ENCODE measurements at places on chromosomes 13 and 19.

- peak; percentile 28 for DNase-seq
These were observed at the start of gene SLITRK5 for GRCh38 chr13:87671031-87671752. Gene SLITRK5, plus strand, starts transcription at chr13:87671371. Its CDS starts 4,018 bp downstream, at chr13:87675389.

GRCh38 chr13:114303700-114304327 lies 10.5 kb upstream of the CHAMP1 start:
- DNase-seq: no peak

DNA sequence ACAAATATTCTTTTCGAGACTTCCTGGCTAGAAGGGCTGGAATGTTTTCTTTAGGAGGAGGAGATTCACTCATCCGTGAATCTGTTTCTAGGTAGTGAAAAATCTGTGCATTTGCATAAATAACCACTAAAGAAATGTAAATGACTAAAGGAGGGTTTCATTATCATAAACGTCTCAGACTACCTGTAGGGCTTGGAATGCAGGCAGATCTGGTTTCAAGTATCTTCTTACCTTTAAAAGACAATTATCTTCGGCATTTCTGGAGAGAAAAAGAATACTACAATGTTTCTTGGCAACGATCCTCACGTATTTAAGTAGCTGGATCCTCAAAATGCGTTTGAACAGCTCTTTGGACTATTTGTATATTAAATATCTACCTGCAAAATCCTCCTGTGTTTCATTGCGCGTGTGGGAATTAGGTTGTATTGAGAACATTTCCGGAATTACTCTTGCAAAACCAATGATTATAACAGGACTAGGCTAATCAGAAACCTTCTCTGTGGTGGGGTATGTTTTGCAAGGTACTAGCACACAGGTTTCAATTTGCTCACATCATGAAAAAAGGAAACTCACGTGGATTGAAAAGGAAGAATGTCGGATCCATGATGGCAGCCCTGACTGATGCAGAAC lies 291.1 kb upstream of the ARGLU1 start:
- no peak for DNase-seq

DNA sequence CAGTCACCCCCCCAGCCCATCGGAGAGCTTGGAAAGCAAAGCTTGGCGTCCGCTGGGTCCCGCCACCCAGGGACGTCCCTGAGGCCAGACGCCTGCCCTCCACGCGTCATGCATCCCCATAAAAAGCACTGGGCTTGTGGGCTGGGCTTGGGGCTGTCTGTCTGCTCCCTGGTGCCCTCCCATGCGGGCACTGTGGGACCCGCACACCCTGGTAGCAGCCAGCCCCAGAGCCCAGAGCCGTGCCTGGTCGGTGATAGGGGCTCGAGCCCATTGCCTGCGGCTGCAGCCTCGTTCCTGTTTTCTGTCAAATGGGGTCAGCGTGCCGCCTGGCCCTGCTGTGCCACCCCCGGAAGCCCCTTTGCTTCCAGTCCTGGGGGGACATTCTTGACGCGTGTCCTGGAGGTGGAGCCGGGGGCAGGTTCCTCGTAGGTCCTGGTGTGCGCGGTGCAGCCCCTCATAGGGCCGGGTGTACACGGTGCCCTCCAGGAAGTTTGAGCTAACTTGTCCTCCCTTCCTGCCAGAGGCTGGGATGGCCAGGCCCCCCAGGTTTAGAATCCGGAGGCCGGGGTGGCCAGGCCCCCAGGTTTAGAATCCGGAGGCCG lies 4.3 kb upstream of the GZMM start:
- no peak for DNase-seq

GRCh38 chr19:46704379-46705076 lies 12.4 kb downstream of the PRKD2 start:
- peak; percentile 74 for DNase-seq

DNA sequence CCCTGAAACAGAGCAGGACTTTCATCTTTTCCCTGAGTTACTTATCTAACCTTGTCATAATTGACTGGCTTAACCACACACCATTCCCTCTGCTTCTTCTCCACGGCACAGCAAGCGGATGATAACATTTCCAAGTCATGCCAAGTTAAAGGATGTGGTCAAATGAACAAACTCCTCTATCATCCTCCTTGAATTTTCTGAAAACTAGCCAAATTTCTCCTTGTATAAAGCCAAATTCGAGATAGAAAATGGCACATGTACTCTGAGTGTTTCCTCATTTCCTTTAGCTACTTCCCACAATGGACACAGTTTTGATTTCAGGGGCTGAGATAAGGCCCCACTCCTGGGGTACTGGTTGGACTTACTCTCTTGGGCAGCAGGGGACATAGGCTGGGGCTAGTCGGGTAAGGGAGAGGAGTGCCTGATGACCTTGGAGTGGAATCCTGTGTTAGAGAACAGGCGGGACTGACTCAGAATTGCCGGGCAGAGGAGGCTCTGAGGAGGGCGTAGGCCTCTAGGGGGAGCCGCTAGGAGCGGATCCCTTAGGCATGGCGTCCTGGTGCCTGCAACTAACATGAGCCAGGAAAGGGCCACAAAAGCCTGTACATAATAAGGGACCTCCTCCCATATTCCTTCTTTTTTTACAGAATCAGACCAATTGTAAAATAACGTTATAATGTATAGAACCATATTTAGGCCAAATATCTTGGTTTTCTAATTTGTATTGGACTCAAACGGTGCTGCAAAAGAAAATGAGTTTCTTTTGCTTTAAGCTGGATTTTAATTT lies 20.3 kb upstream of the TMTC4 start:
- DNase-seq: no peak

Measured in activated T-helper 1 cell treated with Interleukin-2 at 50 U/mL for 16 hours (primary cell).